ENCODE measurements at places on chromosomes 7 and 10. TPM values are rescaled to one million over a fixed set of nuclear protein-coding genes. Genes with fewer than 3 reads are reported as not detected.

DNA sequence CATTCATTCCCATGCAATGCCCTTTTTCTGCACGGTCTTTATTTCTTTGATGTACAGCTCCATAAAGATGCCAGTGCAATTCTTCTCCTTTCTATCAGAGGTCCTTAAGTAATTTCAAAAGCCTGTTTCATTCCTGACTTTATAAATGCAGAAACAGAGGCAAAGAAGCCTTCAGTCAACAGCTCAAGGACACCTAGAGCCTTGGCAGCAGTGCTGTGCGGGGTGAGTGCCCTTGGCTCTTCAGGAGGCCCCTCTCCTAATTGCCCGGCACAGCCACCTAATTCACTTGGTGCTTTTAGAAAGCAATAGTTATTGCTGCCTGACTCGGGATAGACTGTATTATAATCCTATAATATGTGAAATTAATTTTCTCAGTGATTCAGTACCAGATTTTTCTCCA is 169.6 kb upstream of the KLF6 start:
- DNase-seq = no peak

GRCh38 chr7:47536661-47537611 is 45.0 kb downstream of the TNS3 start:
- no peak for DNase-seq

DNA sequence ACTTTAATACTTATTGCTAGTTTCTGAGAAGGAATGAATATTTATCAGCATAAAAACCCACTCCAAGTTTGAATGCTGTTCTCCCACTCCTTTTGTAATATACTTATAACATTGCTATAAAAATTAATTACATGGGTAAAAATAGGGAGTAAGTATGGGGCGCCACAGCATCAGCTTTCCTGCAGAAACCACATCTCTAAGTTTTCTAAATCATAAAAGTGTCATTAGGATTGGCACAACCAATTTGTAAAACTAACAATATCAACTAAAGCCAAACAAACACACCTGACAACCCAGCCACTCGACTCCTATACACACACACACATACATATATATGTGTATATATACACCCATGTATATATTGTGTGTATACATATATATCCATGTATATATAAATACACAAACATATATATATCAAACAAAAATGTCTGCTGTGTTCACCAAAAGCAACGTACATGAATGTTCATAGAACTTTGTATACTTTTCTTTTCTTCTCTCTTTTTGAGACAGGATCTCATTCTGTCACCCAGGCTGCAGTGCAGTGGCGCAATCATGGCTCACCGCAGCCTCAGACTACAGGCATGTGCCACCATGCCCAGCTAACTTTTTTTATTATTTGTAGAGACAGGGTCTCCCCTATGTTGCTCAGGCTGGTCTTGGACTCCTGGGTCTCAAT is 14.8 kb upstream of the LRRC17 start:
- no peak for DNase-seq

- DNase-seq = no peak
Measured at GRCh38 chr7:17015598-17016031, 133.8 kb upstream of the AGR3 start.

DNA sequence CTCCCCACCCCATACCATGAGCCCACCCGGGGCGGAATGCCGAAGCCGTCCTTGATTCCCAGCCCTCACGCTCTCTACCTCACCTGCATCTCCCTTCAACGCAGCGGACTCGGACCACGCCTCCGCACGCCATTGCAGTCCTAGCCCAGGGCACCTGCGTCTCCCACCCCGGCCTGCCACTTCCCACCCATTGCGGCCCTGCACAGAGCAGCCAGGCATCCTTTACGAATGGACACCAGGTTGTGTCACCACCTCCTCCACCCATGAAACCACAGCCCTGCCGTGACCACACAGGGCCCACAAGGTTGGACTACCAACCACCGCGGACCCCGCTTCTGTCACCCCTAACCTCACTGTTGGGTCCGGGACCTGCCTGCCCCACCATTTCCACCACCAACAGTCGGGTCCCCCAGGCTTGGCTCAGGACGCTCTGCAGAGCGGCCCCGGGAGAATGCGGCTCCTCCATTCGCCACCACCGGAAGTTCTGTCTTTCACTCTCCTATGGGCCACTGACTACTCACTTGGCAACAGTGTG is 232.5 kb downstream of the MAD1L1 start:
- no peak for DNase-seq

DNA sequence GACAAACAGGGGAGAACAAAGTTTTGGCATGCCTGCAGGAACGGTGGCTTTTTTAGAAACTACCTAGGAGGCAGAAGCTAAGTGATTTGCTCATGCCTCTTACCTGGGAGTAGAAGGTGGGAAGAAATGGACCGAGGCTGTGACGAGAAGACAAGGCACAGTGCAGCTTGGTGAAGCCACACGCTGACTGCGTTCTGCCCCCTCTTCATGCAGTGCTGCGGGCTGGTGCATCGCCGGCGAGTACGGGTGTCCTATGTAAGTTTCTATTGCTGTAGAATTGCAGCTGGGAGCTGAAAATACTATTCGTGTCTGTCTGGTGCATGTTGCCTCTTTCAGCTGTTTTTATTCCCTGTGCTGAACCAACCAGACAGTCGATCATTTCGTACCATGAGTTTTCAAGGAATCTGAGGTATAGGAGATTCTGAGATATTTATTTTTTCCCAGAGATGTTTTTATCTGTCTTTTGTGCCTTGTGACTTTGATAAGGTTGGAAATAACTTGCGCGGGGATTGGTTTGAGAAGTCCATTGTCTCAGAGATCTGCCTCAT is 120.9 kb downstream of the CACNB2 start:
- no peak for DNase-seq

- no peak for DNase-seq
Measured at GRCh38 chr7:82362129-82362706, 81.4 kb downstream of the CACNA2D1 start.

GRCh38 chr10:62237966-62238365 is 30.7 kb downstream of the RTKN2 start:
- no peak for DNase-seq

GRCh38 chr7:11188529-11189310 is 215.0 kb downstream of the PHF14 start:
- DNase-seq = no peak

DNA sequence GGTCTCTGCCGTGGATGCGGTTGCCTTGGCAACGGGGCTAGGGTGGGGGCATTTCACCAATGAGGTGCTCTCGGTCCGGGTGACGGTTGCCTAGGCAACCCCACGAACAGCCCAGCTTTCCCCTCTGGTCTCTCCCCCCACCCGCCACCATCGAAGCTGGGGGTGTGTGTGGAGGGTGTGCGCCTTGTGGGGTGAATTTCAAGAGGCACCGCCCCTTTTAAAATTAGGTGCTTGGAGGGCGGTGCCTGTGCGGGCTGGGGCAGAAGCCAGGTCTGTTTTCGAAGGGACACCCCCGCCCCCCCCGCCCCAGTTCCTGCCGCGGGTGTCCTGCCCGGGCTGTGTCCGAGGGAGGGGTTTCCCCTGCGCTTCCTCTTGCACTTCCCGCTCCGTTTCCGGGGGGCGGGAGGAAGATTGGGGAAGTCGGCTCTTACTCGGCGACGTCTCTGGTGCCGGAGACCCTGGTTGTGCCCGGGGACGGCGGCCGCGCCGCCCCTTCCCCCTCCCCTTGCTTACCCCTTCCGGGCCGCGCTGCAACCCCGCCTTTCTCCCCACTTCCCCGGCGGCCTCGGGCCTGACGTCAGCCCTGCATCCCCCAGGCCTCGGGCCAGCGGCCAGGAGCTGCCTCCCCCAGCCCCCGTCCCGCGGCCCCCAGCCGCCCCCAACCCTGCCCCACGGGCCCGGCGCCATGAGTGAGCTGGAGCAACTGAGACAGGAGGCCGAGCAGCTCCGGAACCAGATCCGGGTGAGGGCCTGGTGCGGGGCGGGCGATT is 2.2 kb downstream of the GNB2 start:
- DNase-seq = peak; percentile 93

DNA sequence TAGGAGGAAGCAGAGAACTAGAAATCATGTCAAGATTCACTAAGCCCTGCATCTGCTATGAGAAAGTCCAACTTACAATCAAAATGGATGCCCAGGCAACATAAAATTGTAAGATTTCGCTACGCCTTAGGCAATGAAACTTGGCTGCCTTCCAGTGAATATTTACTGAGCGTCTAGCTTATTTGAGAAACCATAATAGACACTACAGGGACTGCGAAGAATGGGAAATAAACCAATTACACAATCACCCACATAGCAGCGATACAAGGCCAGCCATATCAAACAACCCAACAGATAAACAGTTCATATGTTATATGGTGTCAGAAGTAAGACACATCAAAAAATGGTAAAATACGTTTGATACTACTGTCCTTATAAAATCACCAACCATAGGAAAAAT is 545.0 kb upstream of the C7orf33 start:
- DNase-seq = no peak

DNA sequence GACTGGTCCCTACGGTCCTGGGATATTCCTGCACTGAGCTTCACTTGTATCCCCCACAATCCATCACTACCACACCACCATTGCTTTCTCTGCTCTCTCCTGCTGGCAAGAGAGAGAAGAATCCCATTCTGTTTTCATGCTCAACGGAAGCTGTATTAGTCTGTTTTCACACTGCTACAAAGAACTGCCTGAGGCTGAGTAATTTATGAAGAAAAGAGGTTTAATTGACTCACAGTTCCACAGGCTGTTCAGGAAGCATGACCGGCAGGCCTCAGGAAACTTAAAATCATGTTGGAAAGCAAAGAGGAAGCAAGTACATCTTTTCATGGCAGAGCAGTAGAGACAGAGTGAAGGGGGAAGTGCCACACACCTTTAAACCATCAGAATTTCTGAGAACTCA is 260.4 kb upstream of the LYZL1 start:
- DNase-seq = no peak

DNA sequence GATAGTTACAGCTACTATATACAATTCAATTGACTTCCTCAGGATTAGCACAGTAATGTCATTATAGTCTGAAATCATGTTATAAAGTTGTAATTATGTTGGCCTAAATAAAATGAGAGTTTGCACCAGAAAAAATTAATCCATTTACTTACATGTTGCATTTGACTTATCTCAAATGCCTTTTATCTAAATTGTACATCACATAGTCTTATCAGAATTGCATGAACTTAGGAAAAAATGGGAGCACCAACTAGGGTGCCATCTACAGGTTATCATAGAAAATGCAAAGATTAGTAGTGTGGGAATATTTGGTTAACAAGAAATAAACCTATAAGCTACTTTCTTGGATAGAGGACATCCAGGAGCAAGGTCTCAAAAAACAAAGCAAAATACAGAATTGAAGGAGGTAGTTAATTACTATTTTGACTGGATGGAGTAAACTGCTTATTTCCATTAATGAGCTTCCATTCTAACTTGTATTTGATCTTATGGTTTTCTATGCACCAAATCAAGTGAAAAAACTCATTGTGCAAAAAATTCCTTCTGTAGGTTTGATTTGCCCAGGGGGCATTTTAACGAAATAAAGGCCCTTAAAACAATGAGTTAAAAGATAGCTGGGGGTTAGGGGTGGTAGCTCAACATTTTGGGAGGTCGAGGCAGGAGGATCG is 60.0 kb upstream of the ORC5 start:
- no peak for DNase-seq

DNA sequence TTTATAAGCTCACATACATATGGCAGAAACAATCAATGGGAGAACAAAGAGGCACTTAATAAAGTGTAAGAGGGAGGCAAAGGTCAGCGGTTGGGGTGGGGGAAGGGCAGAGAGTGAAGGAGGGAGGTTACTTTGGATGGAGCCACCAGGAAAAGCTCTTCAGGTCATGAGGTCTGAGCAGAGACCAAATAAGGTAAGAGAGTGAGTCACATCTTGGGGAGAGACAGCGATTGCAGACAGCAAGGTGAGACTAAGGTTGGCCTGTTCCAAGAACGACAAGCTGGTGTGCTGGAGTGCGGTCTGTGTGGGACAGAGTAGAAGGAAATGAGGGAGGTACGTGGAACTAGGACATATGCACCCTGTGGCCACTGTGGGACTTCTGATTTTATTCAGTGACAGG is 74.3 kb upstream of the TOMM7 start:
- DNase-seq = no peak

- DNase-seq = no peak
Measured at GRCh38 chr7:18693406-18693805, 197.9 kb downstream of the HDAC9 start.

ASCC1 gene
- total RNA-seq = 17.5 TPM

HOXA4 gene
- not detected for total RNA-seq

AGFG2 gene
- total RNA-seq = 56.6 TPM

TEX36 gene
- total RNA-seq = not detected

AKR1C2 gene
- total RNA-seq = not detected

COMMD3 gene
- 67.9 TPM for total RNA-seq

CLDN4 gene
- not detected for total RNA-seq

Data from CD4-positive, alpha-beta memory T cell (primary cell).